NCI-H1417 (cell line): ENCODE measurements at places on chromosomes 4 and X.

GRCh38 chrX:112043997-112044396 is 38.6 kb downstream of the TRPC5 start:
- DNase-seq, result peak; percentile 47

DNA sequence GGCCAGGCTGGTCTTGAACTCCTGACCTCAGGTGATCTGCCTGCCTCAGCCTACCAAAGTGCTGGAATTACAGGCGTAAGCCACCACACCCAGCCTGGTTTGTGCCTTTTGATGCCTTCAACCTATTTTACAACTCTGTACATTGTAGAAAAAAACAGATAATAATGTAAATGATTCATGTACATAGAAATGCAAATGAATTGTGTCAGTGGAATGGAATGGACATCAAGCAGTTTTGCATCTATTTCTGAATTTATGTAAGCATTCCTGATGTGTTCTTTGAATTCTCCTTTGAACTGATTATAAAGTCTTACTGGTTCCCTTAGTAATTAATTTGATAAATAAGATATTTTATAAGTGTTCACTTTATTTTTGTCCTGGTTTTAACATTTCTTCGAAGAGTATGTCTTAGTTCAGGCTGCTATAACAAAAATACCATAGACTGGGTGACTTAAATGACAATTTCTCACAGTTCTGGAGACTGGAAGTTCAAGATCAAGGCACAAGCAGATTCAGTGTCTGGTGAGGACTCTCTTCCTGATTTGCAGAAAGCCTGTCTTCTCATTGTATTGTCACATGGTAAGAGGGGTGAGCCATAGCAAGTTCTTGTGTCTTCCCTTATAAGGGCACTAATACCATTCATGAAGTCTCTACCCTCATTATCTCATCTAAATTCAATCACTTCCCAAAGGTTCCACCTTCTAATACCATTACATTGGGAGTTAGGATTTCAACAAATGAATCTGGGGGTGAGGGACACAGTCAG is 162.2 kb upstream of the S100G start:
- DNase-seq, result no peak

GRCh38 chrX:10109695-10110094 is 47.1 kb upstream of the CLCN4 start:
- no peak for DNase-seq

DNA sequence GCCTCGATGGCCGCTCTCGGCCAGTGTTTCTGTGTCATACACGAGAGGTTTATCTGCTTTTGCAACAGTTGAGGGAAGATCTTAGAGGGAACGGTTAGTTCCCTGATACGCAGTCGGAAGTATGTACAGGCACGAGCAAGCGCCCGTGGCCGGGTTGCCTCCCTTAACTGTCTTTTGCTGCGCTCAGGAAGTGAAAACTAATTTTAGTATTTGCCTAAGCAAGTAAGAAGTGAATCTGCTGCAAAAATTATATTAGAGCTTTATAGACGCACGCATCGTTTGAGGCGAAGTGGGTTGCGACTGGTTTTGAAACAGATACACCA is 695 bp downstream of the MTM1 start:
- DNase-seq, result no peak

- peak; percentile 29 for DNase-seq
Measured at GRCh38 chr4:15906020-15906443, 32.5 kb downstream of the FGFBP1 start.

- no peak for DNase-seq
Measured at GRCh38 chr4:7367864-7368277, 66.9 kb downstream of the PSAPL1 start.
